MCF 10A (cell line): ENCODE measurements at places on chromosomes 1 and 21.
A peak's percentile ranks its signal among the peaks of the same experiment; 100 is the strongest.

- peaks cover 86% of the 10 kb centered on the region for H3K27me3 ChIP-seq
- H3K27ac ChIP-seq: no peak overlapping the region
- no peak for DNase-seq
- no peaks in the 10 kb centered on the region for H3K36me3 ChIP-seq
- H3K4me3 ChIP-seq: no peak overlapping the region
Measured at GRCh38 chr1:208278638-208279037, 34.5 kb upstream of the PLXNA2 start.

DNA sequence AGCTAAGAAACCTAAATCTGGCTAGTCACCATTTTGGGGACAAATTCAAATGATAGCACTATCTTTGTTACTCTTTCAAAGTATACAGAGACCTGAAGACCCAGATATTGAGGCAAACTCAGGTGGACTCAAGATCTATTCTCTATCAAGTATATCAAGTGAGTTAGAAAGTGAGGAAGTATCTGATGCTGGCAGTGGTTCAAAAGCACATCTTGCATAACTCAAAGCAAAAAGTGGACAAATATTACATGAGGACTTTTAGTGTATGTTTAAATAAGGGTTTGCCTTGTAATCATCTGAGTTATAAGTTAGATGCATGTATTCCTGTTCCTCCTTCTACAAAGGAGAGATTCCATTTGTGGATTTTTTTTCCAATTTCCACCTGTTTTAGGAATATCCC, 338.4 kb downstream of the DISC1 start:
- peak; percentile 42 for DNase-seq
- H3K36me3 ChIP-seq: no peaks in the 10 kb centered on the region
- H3K4me3 ChIP-seq: no peak overlapping the region
- H3K27ac ChIP-seq: no peak overlapping the region

DNA sequence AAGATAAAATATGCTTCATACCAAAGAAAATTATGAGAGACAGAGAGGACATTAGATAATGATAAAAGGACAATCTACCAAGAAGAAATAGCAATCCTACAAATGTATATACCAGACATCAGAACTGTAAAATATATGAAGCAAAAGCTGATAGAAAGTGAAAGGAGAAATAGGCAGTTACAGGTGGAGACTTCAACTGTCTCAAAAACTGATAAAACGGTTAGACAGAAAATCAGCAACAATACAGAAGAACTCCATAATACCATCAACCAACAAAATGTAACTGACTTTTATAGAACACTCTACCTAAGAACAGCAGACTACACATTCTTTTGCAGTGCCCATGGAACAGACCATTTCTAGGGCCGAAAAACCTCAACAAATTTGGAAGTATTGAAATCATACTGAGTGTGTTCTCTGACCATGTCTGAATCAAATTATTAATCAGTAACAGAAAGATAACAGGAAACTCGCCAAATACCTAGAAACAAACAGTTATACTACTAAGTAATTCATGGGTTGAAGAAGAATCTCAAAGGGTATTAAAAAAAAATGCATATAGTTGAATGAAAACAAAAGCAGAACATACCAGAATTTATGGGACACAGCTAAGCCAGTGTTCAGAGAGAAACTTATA, 132.1 kb downstream of the RPS6KC1 start:
- no peaks in the 10 kb centered on the region for H3K4me1 ChIP-seq
- H3K4me3 ChIP-seq: no peak overlapping the region
- DNase-seq: no peak

- no peaks in the 10 kb centered on the region for H3K36me3 ChIP-seq
- H3K4me3 ChIP-seq: no peak overlapping the region
- H3K27me3 ChIP-seq: no peaks in the 10 kb centered on the region
- DNase-seq: no peak
- no peak overlapping the region for H3K27ac ChIP-seq
- peaks cover 5% of the 10 kb centered on the region for H3K4me1 ChIP-seq
Measured at GRCh38 chr1:43008115-43009060, 49.7 kb upstream of the SLC2A1 start.

DNA sequence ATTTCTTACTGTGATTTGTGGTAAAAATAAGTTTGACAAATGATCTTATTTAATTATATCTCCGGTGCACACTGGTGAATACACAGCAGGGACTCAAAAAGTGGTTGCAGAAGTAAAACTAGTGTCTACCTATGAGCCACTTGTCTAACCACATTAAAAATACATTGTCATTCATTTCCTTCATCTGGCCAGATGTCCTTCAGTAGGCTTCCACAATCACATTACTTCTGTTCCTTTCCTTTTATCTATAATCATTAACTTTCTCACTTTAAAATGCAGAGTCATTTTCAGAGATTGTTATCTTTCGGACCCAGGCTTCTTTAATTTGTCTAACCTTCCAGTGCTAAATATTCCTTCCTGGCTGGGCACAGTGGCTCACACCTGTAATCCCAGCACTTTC, 3.0 kb downstream of the RBBP5 start:
- peaks cover 39% of the 10 kb centered on the region for H3K36me3 ChIP-seq
- peaks cover 11% of the 10 kb centered on the region for H3K4me1 ChIP-seq
- no peaks in the 10 kb centered on the region for H3K27me3 ChIP-seq
- DNase-seq: no peak

DNA sequence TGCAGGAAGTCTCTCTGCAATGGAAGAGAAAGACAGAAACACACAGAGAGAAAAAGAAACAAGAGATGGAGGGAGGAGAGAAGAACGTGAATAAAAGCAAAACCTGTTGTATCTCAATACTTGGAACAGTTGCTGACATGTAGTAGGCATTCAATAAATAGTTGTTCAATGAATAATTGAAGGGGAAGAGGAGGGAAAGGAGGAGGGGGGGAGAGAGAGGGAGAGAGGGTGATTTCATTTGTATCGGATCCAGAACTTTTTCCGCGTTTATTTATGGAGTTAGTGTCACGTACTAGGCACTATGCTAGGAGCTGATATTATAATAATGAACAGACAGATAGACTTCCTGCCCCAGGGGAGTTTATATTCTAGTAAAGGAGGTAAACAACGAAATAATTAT, 144.1 kb downstream of the OMA1 start:
- H3K4me3 ChIP-seq: no peak overlapping the region
- DNase-seq: no peak
- peaks cover 11% of the 10 kb centered on the region for H3K27me3 ChIP-seq

GRCh38 chr1:45490121-45490625, 790 bp downstream of the TESK2 start:
- peak; percentile 13 for DNase-seq
- H3K27me3 ChIP-seq: no peaks in the 10 kb centered on the region
- peaks cover 5% of the 10 kb centered on the region for H3K4me1 ChIP-seq
- H3K27ac ChIP-seq: no peak overlapping the region

GRCh38 chr1:67338642-67339041, 31.0 kb downstream of the IL12RB2 start:
- H3K4me1 ChIP-seq: peaks cover 30% of the 10 kb centered on the region
- H3K27ac ChIP-seq: no peak overlapping the region
- H3K4me3 ChIP-seq: no peak overlapping the region
- no peaks in the 10 kb centered on the region for H3K36me3 ChIP-seq
- no peaks in the 10 kb centered on the region for H3K27me3 ChIP-seq
- DNase-seq: no peak

DNA sequence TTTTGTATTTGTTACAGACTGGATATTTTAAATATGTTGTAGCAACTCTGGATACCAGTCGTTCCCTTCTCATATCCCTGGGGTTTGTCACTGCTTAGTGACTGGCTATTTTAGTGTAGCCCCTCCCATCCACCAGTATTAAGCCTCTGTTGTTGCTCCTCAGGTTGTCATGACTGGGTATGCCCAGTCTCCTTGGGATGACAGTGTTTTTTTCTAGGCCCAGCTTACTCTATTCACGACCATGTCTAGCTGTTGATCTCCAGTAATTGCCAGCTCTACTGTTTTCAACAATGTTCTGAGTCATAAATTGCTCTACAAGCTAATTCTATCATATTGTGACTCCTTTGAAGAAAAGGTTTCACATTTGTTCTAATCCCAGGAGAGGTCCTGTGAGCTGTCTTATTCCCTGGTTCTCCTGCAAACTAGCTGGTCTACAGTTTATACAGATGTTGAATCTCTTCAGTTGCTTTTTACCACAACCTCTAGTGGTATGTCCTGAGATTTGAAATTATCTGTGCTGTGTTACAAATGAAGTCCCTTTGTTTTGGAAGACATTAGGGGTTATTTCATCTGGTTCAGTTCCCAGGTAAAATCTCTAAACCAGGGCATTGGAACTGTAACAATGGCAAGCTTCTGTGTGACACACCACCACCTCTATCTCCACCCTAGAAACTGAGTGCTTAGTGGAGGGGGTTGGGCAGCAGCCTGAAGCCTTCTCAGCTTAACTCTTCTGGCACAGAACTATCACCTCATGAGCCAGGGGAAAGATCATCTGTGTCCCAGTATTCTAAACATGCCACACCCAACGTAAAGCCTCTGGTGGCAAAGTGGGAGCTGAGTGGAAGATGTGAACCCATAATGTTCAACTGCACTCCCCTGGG, 124.6 kb downstream of the TRIM33 start:
- H3K4me3 ChIP-seq: no peak overlapping the region
- H3K27ac ChIP-seq: no peak overlapping the region
- H3K4me1 ChIP-seq: no peaks in the 10 kb centered on the region

DNA sequence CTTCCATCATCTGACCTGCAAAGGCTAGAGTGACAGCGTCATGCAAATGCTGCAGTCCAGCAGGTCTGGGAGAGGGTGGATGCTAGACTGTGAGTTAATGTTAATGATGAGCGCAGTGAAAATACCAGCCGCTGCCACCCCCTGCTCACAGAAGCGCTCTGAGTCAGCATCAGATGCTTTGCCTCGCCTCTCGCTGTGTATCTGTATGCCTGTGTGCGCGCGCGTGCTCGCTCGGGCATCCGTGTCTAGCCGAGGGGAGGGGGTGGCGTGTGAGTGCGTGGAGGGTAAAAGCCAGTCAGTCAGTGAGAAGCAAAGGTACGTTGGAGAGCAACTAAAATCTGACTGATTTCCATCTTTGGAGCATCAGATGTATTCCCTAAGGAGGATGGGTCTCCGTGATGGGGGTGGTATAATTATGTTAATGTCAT, 858.7 kb downstream of the USP25 start:
- H3K36me3 ChIP-seq: no peaks in the 10 kb centered on the region
- H3K4me1 ChIP-seq: peaks cover 4% of the 10 kb centered on the region
- no peak overlapping the region for H3K4me3 ChIP-seq
- no peaks in the 10 kb centered on the region for H3K27me3 ChIP-seq
- no peak overlapping the region for H3K27ac ChIP-seq

GRCh38 chr1:26021647-26022403, at the start of gene EXTL1:
TSS of gene EXTL1 (plus strand) at chr1:26021775. CDS start at chr1:26022647, 872 bp downstream.
- H3K4me1 ChIP-seq: no peaks in the 10 kb centered on the region
- no peak for DNase-seq
- no peak within 1 kb of the TSS for H3K4me3 ChIP-seq
- no peaks in the 10 kb centered on the region for H3K36me3 ChIP-seq
- H3K27ac ChIP-seq: no peak within 1 kb of the TSS

- no peaks in the 10 kb centered on the region for H3K4me1 ChIP-seq
- peaks cover 34% of the 10 kb centered on the region for H3K27me3 ChIP-seq
- no peak overlapping the region for H3K4me3 ChIP-seq
- no peaks in the 10 kb centered on the region for H3K36me3 ChIP-seq
- no peak for DNase-seq
Measured at GRCh38 chr1:7019510-7019909, 234.3 kb downstream of the CAMTA1 start.

GRCh38 chr1:181099152-181100014, 10.9 kb downstream of the IER5 start:
- peaks cover 65% of the 10 kb centered on the region for H3K4me1 ChIP-seq
- H3K36me3 ChIP-seq: peaks cover 16% of the 10 kb centered on the region
- DNase-seq: peak; percentile 94
- H3K27ac ChIP-seq: peak overlapping the region; percentile 72

- H3K36me3 ChIP-seq: no peaks in the 10 kb centered on the region
- H3K27ac ChIP-seq: no peak overlapping the region
- no peak for DNase-seq
- H3K4me1 ChIP-seq: peaks cover 6% of the 10 kb centered on the region
Measured at GRCh38 chr1:119868176-119868575, 28.1 kb downstream of the ADAM30 start.

DNA sequence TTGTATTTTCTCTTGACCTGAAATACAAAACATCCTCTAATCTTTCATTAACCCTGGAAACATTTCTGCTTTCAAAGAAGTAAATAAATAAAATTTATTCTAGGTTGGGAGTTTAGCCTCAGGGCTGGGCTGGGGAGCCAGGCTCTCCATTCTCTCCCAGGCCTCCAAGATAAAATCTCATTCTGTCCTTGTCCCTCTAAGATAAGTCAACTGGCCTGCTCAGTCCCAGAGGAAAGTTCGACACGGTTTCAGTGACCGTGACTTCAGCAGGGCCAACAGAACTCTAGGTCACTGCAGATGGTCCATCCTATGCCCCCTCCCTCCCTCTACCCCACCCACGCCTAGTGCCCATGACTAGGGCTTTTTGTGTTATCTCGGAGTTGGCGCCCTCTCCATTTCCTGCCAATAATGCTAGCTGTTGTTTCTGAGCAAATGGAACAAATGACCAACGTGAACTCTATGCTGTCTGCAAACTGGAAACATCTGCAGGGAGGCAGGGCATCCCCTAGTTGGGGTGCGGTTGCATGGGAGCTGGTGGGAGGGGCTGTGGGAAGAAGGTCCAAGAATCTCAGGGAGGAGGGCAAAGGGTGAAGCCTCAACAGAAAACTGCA, 10.1 kb upstream of the ADORA3 start:
- peaks cover 6% of the 10 kb centered on the region for H3K4me1 ChIP-seq

DNA sequence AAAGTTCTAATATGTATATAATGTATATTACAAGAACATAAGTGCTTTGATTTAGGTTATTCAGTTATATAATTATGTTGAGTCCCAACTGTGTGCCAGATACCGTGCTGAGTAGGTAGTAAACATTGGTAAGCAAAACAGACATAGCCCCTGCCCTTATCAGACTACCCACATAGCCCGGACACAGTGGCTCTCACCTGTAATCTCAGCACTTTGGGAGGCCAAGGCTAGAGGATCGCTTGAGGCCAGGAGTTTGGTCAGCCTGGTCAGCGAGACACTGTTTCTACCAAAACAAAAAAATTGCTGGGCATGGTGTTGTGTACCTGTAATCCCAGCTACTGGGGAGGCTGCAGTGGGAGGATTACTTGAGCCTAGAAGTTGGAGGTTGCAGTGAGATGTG, 30.7 kb downstream of the RNF11 start:
- no peaks in the 10 kb centered on the region for H3K27me3 ChIP-seq
- peaks cover 9% of the 10 kb centered on the region for H3K36me3 ChIP-seq
- no peak overlapping the region for H3K27ac ChIP-seq
- DNase-seq: no peak
- H3K4me3 ChIP-seq: no peak overlapping the region

DNA sequence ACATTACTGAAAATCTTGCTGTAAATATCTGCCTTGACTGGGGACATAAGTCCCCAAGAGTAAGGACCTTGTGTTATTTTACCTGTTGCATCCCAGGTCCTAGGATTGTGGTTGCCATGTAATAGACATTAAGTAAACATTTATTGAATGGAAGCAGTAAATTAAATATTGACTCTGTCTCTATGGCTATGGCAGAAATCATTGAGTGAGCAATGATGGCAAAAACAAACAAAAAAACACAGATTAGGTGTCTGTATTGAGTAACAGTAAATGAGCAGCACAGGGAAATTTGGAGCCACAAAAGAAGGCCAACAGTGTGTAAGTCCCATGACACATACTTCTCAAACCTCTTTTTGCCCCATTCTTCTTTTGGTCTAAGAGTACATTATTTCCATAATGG, 240.4 kb downstream of the NFIA start:
- H3K4me1 ChIP-seq: peaks cover 54% of the 10 kb centered on the region
- peak overlapping the region; percentile 99 for H3K27ac ChIP-seq
- DNase-seq: peak; percentile 37
- no peak overlapping the region for H3K4me3 ChIP-seq

GRCh38 chr21:45632637-45633251, 10.8 kb upstream of the PCBP3 start:
- peaks cover 12% of the 10 kb centered on the region for H3K27me3 ChIP-seq
- no peak overlapping the region for H3K4me3 ChIP-seq
- H3K36me3 ChIP-seq: no peaks in the 10 kb centered on the region
- no peaks in the 10 kb centered on the region for H3K4me1 ChIP-seq
- no peak for DNase-seq
